Mesothelial cell of epicardium (in vitro differentiated cells): ENCODE measurements at places on chromosomes 3 and 15. TPM values are rescaled to one million over a fixed set of nuclear protein-coding genes. Genes with fewer than 3 reads are reported as not detected.

The MAN2C1 gene
- 243 to 264 TPM (median 251 TPM) in 3 replicates for total RNA-seq

DNA sequence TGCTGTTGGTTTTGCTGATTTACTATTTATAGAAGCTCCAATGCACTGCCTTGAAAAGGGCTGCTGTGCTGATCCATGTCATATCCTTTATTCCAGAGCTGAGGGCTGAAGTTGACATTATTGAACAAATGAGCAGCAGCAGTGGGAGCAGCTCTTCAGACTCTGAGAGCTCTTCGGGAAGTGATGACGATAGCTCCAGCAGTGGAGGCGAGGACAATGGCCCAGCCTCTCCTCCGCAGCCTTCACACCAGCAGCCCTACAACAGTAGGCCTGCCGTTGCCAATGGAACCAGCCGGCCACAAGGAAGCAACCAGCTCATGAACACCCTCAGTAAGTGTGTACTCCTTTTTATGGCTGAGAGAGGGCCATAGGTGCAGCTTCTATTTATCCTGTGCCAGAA, 8.8 kb downstream of the EAF1 start:
- no peaks in the 10 kb centered on the region for H3K4me1 ChIP-seq
- no peak overlapping the region for H3K4me3 ChIP-seq
- H3K27ac ChIP-seq, result no peak overlapping the region
- H3K27me3 ChIP-seq, result no peaks in the 10 kb centered on the region
- peaks cover 38% of the 10 kb centered on the region for H3K36me3 ChIP-seq

The DNAJA4 gene
- total RNA-seq, result 0.13 to 0.18 TPM in 2 of 3 replicates, not detected in the other

The CCDC80 gene
- total RNA-seq, result 126 to 134 TPM (median 133 TPM) in 3 replicates

The UCN2 gene
- 0.22 to 0.60 TPM (median 0.57 TPM) in 3 replicates for total RNA-seq

The KLHL40 gene
- not detected in 3 replicates for total RNA-seq

The ACSBG1 gene
- total RNA-seq, result 0.57 to 1.2 TPM (median 0.73 TPM) in 3 replicates

- H3K4me3 ChIP-seq, result no peak overlapping the region
- no peak for DNase-seq
- H3K27me3 ChIP-seq, result no peaks in the 10 kb centered on the region
- H3K4me1 ChIP-seq, result peaks cover 7% of the 10 kb centered on the region
- no peak overlapping the region for H3K27ac ChIP-seq
- H3K36me3 ChIP-seq, result peaks cover 22% of the 10 kb centered on the region
These were observed 31.7 kb upstream of the MAP4 start for GRCh38 chr3:48047841-48048464.

- H3K4me3 ChIP-seq, result no peak overlapping the region
- no peaks in the 10 kb centered on the region for H3K36me3 ChIP-seq
- no peak for DNase-seq
- H3K4me1 ChIP-seq, result peaks cover 25% of the 10 kb centered on the region
- H3K27me3 ChIP-seq, result peaks cover 2% of the 10 kb centered on the region
- no peak overlapping the region for H3K27ac ChIP-seq
These were observed 105.0 kb downstream of the MYLK start for GRCh38 chr3:123778991-123779622.
